ENCODE measurements at places on chromosomes 6 and 20. TPM values are rescaled to one million over a fixed set of nuclear protein-coding genes. Genes with fewer than 3 reads are reported as not detected.

The CTAGE9 gene
- total RNA-seq = not detected

The CST8 gene
- not detected for total RNA-seq

The CST5 gene
- not detected for total RNA-seq

The C2 gene
- total RNA-seq = not detected

The OR2H2 gene
- not detected for total RNA-seq

The REV3L gene
- 23.4 TPM for total RNA-seq

The C6orf52 gene
- 0.82 TPM for total RNA-seq

All from A375 (cell line).